ENCODE measurements at places on chromosomes 2 and 18. TPM values are rescaled to one million over a fixed set of nuclear protein-coding genes. Genes with fewer than 3 reads are reported as not detected.

The POTEJ gene
- total RNA-seq: not detected

The UGT1A3 gene
- total RNA-seq: not detected

The TLX2 gene
- total RNA-seq: not detected

The DSG2 gene
- 0.33 TPM for total RNA-seq

The PSMA8 gene
- not detected for total RNA-seq

DNA sequence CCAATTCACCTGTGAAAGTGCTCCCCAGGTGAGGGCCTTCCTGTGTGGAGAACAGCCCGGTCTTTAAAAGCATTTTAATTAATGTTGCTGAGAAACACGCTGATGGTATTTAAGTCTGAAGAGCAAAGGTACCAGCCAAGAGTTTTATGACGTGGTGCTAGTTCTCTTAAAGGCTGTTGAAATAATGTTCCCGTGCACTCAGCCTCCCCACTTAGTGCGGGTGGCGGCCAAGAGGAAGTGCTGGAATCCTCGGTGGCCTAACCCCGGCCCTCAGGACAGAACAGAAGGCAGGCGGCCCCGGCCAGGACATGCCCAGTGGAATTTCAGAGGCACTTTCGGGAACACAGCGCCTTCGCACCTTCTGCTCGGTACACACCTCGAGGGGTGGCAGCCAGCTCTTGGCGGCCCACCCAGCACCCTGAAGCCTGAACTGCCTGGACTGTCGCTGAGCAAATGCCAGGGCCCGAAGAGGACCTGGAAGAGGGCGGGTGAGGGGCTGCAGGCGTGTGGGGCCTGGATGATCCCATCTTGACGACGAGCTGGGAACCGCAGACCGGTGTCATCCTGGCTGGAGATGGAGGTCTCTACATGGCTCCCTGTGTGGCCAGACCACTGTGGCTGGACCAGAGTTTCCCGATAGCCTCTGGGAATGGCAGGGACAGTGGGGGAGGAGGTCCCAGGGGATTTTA is 142.9 kb downstream of the ASB1 start:
- DNase-seq: no peak

- no peak for DNase-seq
Measured at GRCh38 chr2:84126084-84126483, 333.0 kb downstream of the SUCLG1 start.

DNA sequence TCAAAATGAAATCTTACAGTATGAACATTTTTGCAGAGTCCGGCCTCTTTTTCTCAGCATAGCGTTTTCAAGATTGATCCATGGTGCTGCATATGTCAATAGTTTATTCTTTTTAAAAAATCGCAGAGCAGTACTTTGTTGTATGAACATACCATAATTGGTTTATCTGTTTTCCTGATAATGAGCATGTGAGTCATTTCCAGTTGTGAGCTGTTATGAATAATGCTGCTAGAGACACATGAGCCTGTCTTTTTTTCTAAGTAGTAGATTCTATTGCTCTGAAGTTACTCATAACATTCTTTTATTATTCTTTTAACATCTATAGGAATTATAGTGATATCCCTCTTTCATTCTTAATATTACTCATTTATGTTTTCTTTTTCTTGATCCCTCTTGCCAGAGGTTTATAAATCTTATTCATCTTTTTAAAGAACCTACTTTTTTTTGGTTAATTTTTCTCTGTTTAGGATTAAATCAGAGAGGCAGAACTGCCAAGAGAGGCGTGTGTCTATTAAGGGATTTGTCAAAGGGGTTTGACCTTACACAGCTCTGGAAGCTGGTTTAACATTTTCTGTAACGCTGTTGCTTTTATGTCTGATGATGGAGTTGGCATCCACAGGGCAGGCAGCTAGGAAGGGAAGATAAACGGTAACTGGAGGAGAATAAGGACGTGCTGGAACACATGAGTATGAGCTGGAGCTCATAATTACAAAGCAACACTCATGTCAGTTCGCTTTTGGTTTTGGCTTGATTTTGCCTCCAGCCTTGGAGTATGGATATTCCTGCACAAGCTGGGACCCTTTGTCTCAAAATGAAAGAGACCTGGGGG is 47.4 kb downstream of the MGAT5 start:
- peak; percentile 45 for DNase-seq

DNA sequence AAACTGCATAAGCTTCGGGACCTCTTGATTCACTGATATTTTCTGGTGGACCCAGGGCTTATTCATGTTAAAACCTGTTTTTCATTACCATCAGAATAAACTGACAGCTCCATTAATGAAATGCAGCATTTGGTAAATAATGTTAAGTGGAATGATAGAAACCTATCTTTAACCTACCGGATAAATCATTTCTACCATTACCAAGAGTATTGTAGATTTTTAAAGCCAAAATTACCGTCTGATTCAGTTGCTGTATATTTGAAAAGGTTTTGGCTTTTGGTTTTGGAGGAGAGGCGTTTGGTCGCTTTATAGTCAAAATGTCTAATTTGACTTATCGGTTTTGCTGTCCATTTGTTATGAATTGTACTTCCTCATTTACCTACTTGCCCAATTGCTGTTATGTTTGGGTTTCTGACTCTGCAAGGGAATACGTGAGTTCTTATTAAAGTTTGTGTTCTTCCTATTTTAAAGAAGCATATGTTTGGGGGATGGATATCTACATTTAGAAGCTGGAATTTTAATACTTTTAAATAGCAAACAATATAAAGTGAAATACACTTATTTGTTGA is 1.0 kb upstream of the CUL3 start:
- no peak for DNase-seq

- DNase-seq: no peak
Measured at GRCh38 chr18:37184209-37184868, 355.4 kb downstream of the KIAA1328 start.

DNA sequence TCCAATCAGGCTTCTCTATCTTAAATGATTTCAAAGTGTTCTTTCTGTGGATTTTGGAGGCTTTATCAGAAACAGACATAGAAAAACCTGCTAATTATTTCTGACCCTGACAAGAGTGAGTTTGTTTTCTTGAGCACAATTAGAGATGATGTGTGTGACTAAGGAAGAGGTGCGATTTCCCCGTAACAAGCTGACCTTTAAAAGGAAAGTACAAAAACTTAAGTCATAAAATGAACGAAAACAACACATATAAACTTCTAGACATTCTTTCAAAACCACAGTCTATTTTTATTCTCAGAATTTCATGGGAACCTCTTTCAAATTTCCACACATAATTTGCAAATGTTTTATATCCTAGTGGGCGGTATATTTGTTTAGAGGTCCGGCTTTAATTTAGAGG is 604.8 kb downstream of the CPS1 start:
- DNase-seq: no peak

GRCh38 chr2:168244318-168244717 is 3.1 kb downstream of the STK39 start:
- no peak for DNase-seq

DNA sequence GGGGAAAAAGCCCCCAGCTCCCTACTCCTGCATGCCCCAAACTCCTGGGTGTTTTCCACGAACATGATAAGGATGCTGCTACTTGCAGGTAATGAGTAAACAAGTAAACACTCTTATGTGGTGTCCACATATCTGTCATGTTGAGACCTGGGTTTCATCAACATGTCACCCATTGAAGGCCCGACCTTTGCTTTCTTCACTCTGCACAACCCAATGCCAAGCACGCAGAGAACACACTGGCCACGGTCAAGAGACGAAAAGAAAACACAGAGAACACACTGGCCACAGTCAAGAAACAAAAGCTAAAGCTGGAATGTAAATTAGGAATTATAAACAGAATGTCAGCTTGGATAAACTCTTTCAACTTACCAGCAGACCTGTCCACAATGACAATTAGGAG is 143.1 kb downstream of the TTC32 start:
- DNase-seq: no peak

DNA sequence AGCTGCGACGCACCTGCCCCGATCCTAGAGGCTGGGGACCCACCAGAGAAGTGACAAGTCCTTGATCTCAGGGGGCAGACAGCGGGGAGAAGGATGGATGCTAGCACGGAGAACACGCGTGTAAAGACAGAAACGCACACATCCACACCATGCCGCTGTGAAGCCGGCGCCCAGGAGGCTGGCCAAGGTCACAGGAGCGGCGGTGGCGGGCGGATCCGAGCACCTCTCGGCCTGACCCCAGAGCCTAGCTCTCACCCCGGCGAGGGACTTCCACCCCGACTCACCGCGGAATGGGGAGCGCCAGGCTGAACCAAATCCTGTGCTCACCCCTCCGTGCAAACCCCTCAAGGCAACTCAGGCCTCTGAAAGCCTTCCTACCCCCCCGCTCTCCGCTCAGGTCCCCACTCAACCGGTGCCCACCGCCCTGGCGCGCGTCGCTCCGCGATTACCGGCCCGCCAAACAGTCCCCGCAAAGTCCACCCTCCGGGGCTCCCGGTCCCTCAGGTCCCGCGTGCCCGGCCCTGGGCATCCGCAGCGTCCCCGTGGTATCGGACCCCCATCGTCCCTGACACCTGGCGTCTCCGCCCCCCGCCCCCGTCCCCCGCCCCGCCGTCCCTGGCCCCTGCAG is 460 bp upstream of the LRRFIP1 start:
- no peak for DNase-seq

DNA sequence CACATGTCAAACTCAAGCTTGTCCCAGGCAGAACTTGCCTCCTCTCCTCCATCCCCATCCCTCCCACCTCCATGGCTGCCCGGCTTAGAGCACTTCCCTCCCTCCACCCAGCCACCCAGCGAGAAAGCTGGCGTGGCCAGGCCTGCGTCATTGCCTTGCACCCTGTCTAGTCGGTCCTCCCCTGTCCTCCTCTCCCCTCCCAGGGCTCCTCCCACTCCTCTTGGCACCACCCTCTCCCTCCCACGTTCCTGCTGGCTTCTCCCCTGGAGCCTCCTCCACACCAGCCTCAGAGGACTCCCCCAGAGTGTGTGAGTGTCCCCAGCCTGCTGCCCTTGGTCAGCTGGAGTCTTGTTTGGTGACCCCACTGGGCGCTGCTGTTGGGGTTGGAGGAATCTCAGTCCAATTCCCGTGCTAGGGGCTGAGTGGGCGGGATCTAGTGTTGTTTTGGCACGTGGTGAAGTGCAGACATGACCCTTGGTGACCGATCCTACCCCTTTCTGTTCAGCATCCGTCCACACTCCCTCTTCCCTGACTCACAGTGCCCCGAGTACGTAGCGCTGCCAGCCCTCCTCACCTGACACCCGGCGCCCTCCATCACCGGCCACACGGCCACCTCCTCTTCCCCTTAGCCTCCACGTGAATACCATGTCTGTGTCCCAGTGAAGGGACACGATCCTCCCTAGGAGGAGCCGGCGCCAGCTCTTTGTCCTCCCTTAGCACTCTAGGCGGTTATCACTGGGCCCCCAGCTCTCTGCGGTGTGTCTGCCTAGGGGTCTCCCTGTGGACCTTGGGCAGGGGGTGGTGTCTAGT is 41.4 kb downstream of the ATP6V1C2 start:
- DNase-seq: peak; percentile 8

DNA sequence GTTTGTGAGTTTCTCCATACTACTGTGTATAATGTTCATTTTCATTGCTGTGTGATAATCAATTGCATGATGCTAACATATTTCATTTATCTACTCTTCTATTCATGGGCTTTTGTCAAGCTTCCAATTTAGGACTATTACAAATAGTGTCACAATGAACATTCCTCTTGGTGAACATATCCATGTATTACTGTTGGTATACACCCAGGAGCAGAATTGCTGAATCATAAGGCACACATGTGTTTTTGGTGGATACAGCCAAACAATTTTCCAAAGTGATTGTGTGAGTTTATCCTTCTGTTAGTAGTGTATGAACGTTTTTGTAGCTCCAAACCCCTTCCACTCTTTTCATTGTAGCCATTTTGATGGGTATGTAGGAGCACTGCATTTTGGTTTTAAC is 101.6 kb upstream of the COPS8 start:
- DNase-seq: no peak

DNA sequence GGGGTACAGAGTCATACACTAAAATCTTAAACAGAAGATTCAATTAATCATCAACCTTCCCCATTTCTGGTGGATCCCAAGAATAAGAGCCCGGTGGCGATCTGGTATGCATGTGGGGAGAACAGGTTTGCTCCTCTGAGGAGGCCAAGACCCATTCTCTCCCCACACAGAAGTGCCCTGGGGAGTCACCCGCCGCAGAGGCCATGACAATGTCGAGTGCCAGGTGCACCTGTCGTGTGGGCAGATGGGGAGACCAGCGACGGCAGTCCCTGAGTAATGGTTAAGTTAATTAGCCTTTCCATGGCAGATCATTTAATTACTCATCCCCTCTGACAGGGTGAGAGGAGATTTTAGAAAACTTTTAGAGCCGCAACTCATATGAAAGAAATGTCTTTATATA is 345.0 kb downstream of the NCKAP5 start:
- no peak for DNase-seq

DNA sequence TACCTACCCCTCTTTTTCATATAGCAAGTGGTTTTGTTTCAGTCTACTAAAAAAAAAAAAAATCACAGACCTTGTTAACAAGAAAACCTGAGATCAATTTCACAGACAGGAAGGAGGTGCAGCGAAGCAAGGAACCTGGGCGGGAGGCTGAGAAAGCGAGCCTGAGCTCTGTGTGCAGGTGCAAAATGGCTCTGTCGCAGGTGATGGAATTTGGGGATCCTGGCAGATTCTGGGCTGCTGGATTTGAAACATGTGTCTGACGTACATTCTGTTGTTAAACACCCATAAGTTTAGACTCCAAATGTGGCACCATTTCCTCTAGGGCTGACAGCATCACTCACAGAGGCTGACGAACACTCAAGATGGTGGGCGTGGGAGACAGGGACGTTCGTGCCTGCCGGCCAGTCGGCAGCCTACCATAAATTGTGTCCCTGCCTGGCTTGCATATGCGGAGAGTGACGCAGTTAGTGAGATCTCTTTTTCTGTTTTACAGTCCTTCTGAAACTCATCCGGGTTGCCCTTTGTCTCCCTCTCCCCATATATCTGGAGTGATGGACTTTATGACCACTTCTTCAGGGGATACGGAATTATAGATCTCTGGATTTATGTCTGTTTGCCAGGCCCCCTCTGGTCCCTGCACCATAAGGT is 8.8 kb upstream of the DDX1 start:
- no peak for DNase-seq

- no peak for DNase-seq
Measured at GRCh38 chr2:4219101-4219500, 515.7 kb downstream of the DCDC2C start.

DNA sequence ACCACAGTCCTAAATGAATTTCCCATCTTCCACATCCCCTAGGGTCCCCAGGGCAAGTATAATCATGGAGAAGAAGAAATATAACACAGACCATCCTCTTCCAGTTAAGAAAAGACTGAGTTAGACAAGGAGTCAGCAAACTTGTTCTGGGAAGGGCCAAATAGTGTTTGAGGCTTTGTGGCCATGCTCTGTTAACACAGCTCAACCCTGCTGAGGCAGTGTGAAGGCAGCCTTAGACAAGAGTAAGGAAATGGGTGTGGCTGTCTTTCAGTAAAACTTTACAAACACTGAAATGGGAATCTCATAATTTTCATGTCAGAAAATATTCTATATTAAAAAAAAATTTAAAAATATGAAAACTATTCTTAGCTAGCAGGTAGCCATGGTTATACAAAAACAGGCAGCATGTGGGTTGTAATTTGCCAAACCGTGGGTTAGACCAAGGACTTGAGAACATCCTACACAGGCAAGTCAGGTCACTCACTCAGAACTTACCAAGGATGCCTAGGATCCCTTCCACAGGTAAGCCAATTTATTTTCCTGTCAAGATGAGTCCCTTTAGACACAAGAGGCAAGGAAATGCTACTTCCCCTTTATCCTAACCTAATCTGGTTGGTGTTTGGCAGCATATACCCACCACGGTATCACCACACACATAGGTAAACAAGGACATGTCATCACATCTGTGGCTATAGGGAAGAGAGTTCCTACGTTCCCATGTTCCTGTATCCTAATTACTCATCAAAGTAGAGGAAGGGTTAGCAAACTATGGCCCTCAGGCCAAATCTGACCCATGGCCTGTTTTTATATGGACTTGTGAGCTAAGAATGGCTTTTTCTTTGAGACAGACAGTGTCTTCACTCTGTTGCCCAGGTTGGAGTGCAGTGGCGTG is 31.9 kb downstream of the C2orf74 start:
- no peak for DNase-seq

All from fibroblast of lung (primary cell).